Stimulated activated CD8-positive, alpha-beta memory T cell treated with anti-CD3 and anti-CD28 coated beads, Interleukin-12 subunit alpha, Interleukin-12 subunit beta, amount 100 ng/mL, for 4 hours (primary cell): ENCODE measurements at places on chromosomes 1 and 21.

DNA sequence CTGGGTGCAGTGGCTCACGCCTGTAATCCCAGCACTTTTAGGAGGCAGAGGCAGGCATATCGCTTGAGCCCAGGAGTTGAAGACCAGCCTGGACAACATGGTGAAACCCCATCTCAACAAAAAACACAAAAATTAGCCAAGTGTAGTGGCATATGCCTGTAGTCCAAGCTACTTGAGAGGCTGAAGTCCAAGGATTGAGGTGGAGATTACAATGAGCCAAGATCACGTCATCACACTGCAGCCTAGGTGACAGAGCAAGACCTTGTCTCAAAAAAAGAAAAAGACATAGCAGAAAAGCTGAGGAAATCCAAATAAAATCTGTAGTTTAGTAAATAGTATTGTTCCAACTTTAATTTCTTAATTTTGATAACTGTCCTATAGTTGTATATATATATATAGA lies 11.5 kb upstream of the ASH1L start:
- no peak for DNase-seq

DNA sequence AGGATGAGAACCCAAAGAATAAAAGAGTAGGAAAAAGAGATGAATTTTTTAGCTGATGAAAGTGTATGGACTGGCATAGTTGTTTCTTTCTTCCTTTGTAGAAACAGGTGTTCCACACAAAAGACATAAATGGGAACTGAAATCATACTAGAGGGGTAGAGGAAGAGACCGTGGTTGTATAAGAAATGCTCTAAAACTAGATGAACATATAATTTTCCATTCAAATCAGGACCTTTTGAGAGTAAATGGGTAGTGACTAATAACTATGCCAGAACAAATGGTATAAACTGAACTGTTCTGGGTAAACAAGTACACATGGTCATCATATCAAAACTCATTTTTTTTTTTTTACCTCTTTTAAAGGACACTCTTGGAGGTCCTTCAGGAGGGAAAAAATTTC lies 344.2 kb downstream of the VAV3 start:
- no peak for DNase-seq

DNA sequence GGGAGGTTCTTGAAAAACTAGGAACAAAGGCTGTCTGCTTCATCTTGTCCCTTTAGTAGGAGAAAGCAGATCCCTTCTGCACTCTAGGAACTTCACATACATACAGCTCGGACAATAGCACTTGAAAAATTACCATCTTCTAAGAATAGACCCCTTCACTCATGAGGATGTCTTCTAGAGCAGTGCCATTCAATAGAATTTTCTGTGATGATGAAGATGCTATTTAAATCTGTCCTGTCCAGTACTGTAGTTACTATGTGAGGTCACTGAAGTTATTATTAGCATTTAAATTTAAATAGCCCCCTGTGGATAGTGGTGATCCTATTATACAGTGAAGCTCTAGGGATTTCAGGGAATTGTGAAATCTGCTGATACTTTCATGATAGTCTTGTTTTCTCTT lies 46.4 kb upstream of the RAB3GAP2 start:
- DNase-seq = no peak

GRCh38 chr1:189847613-189848012 lies 630.1 kb downstream of the BRINP3 start:
- DNase-seq = no peak

GRCh38 chr1:31120783-31121180 lies 55.3 kb upstream of the PUM1 start:
- DNase-seq = no peak

DNA sequence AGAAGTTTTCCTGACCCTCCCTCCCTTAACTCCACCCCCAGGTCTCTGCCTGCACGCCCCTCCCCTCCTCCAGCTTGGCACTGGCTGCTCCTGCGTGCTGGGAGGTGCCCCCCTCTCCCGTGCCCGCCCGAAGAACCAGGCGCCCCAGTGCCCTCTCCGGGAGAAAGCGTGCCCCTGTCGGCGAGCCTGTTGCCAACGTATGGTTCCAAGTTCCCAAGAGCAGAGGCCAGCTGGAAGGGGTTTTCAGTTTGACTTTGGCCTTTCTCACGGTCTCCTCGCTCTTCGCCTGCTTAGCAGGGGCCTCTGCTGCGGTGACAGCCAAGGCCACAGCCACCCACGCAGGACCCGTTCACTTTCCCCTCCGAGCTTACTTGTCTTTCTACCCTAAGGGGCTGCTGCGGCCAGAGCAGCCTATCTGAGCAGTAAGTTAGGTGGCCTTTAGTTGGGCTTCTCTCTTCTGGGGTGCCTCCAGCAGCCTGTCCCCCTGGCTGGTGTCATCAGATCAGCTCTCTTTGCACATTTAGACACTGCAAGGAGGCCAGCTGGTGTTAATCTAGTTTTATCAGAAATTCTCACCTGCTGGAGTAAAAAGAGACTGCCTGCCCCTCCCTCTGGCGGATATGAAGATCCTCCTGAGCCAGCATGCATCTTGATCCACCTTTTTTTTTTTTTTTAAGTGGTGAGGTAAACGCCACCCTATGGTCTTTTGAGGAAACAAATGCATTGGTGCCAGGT lies 1.5 kb downstream of the STUM start:
- DNase-seq = no peak
